ENCODE measurements at places on chromosomes 2 and 18. TPM values are rescaled to one million over a fixed set of nuclear protein-coding genes. Genes with fewer than 3 reads are reported as not detected.

NCKAP1 gene
- total RNA-seq = 55.3 TPM

DNA sequence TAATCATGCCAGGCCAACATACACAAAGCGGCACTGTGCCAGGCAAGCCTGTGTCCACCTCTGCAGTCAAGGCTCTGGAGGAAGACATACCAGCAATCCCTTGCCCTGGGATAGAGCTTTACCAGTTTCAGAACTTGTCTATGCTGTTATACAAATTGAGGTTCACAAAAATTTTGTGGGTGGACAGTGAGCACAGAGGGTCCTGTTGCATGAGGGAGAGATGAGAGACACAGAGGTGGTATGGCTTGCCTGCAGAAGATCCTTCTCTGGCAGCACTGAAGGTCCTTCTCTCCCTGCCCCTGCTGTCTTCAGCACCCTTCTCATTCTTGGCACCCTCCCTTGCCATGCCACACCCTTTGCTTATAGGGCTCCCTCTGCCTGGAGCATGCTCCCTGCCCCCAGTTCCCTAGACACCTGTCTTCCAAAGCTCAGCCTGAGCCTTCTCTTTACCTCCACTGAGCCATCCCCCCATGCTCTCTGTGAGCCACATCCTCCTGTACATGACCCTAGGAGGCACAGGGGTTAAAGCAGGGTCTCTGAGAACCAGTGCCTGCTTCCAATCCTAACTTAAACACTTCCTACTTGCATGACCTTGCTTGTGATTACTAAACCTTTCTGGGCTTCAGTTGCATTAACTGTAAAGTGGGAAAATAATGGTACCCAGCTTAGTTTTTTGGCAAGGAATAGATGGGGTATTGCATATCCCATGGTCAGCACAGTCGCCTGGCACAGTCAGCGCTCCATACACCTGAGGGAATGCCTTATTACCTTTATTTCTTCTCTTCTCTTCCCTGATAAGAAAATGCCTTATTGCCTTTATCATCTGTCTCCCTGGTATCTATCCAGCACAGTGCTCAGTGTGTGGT lies 857 bp downstream of the FABP1 start:
- no peak for DNase-seq

- no peak for DNase-seq
Observed at GRCh38 chr2:17506736-17507616, 11.3 kb downstream of the RAD51AP2 start.

WDPCP gene
- 39.8 TPM for total RNA-seq

DNA sequence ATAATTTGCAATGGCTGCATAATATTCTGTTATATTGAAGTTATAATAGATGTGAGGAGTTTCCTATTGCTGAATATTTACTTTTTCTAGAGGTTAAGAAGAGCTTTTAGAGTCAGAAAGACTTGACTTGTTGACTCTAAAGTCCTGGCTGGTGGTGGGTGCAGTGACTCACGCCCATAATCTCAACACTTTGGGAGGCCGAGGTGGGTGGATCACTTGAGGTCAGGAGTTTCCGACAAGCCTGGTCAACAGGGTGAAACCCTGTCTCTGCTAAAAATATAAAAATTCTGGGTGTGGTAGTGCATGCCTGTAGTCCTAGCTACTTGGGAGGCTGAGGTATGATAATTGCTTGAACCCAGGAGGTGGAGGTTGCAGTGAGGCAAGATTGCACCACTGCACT lies 33.9 kb upstream of the ATIC start:
- no peak for DNase-seq

DNA sequence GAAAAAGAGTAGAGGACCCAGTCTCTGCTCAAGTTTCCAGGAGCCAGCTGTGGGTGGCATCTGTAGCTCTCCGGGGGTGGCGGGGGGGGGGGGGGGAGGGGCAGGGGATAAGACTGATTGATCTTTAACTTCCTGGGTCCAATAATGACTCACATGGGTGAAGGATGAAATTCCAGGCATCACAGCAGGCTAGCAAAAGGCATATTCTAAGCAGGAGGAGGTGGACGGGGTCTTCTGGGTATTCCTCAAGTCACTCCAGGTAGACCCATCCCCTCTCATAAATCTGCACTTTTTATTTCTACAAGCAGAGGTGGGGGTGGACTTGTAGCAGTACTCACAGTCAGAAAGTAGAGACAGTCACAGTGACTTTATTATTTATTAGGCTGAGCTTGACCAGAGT lies 85.5 kb upstream of the TMEM247 start:
- DNase-seq = no peak

REG1B gene
- total RNA-seq = not detected

CASP10 gene
- 21.6 TPM for total RNA-seq

- DNase-seq = peak; percentile 33
Observed at GRCh38 chr2:67057901-67058703, 339.0 kb upstream of the ETAA1 start.

GRCh38 chr2:75538521-75539490 lies 21.9 kb downstream of the EVA1A start:
- no peak for DNase-seq

All from uterus (tissue), 4 donors.